ENCODE measurements at places on chromosomes 4 and X.

- no peak for DNase-seq
Observed at GRCh38 chr4:104848597-104849225, 298.0 kb upstream of the TET2 start.

DNA sequence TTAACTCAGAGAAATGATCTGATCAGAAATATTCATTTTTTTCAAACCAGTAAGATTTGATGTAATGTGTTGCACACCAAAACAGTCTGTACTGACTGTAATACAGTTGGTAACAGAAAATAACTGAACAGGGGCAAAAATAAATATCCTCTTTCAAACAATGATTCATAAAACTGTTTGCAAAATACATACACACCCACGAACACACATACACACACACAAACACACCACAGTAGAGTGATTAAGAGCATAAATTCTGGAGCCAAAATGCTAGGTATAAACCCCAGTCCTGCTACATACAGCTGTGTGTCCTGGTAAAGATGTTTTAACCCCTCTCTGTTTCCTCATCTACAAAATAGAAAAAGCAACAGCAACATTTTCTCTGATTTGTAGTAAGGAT is 376.6 kb downstream of the PDGFC start:
- DNase-seq: no peak

GRCh38 chr4:633976-634598 is 8.7 kb downstream of the PDE6B start:
- DNase-seq: no peak

DNA sequence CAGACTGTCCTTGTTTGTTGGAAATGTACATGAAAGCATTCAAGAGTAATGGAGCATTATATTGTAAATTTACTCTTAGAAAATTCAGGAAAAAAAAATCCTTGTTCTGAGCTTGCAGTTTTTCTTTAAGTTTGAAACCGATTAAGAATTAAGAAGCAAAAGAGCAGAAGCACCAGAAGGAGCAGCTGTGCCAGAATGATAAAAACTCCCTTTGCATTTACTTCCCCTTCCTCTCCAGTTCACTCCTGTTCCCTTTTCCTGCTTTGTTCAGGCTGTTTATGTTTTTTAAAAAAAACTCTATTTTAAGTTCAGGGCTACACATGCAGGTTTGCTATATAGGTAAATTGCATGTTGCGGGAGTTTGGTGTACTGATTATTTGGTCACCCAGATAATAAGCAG is 90.3 kb downstream of the ATOH1 start:
- no peak for DNase-seq

DNA sequence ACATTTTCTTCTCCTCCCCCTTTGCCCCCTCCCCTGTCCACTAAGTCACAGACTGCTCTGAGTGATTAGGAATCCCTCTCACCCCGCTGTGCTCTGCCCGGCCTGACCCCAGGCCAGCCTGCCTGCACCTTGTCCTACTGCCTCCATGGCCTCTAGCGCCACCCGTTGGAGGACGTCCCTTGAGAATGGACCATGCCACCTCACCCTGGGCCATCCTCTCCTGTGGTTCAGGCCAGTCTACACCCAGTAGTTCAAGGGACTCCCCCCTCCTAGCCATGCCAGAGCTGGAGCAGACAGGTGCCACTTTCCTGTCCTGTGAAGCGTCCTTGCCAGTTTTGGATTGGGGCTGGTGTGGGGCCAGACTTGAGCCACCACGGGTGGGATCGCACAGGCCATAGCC is 9.7 kb upstream of the IRAK1 start:
- no peak for DNase-seq
